ENCODE measurements at places on chromosomes 3 and 15.

DNA sequence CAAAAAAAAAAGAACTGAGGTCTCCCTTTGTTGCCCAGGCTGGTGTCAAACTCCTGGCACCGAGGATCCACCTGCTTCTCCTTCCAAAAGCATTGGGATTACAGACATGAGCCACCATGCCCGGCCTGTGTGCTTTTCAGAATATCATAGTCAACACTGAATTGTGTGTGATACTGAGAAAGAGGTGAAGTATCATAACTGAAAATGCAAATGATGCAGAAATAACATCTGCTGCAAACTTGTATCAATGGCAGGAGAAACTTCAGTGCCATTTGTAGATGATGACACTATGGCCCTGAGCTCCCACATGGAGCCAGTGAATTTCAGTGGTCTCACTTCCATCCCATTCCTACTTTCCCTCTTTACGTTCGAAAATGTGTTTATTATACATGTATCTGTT is 21.9 kb downstream of the IL12A start:
- DNase-seq: no peak

GRCh38 chr15:94610069-94610468 is 378.7 kb downstream of the MCTP2 start:
- no peak for DNase-seq

- DNase-seq: no peak
Observed at GRCh38 chr15:85543741-85544155, 163.3 kb downstream of the AKAP13 start.

GRCh38 chr3:120394347-120394746 is 45.2 kb upstream of the LRRC58 start:
- DNase-seq: no peak

DNA sequence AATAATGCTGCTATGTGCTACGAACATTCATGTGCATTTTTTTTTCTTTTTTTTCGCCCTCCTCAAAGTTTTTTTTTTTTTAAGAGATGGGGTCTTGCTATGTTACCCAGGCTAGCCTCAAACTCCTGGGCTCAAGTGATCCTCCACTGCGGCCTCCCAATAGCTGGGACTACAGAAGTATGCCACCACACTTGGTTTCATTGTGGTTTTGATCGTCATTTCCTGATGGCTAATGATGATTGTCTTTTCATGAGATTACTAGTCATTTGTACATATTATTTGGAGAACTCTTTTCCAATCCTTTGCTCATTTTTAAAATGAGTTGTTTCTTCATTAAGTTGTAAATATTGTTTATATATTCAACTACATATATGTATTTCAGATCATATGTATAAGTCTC is 48.8 kb downstream of the FBXO22 start:
- no peak for DNase-seq

DNA sequence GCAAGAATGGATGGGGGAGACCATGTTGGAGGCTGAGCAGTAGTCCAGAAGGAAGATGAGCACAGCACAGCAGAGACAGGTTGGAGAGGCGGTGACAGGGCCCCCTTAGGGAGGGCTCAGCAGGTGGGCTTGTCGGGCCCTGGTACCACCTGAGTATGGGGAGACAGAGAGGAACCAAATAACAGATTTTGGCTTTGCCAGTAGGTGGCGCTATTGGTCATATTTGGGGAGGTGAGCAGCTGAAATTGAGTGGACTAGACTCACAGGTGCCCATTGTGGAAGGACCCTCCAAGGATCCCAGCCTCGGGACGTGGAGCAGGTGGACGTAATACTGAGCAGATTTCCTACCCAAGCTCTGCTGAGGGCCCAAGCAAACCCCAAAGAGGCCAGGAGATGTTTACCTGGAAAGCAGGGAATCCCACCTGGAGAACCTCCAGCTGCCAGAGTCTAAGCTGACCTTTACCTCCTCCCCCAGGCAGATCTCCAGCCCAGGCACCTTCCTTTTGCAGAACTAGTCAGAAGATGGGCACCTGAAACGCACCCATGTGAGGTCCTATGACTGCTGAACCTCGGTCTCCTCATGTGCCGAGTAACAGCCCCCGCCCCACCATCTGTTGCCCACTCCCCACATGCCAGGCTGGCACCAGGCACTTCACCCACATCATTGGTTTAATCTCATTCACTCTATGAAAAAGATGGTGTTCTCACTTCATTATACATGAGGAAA is 24.6 kb upstream of the CORO2B start:
- peak; percentile 72 for DNase-seq

DNA sequence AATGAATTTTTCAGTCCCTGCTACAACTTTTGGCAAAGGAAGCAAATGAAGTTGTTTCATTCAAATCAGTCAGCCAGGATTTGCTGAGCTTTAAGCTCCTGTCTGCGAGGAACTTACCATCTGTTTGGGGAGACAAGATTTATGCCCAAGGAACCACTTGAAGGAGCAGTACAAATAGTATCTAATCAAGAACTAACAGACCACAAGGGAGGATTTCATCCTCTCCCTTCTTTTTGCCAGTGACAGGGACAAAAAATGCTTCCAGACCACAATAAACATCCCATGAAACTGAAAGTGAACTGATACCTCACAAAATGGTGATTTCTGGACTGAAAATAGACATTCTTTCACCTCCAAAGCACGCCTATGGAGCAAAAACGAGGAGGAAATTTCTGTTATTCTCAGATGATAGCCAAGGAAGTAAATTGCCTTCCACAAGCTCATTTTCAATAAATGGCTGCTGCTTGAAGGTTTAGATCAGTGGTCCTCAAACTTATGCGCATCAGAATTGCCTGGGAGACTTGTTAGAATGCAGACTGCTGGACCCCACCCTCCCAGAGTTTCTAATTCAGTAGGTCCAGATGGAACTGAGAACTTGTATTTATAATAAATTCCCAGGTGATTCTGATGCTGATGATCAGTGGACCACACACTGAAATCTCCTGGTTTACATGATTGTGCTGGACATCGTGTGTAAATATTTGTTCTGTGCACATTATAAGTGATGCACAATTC is 202.4 kb upstream of the GADL1 start:
- DNase-seq: no peak

GRCh38 chr3:184058029-184058428 is 5.2 kb downstream of the HTR3C start:
- no peak for DNase-seq

GRCh38 chr15:55897560-55898336 is 95.7 kb downstream of the NEDD4 start:
- peak; percentile 63 for DNase-seq

DNA sequence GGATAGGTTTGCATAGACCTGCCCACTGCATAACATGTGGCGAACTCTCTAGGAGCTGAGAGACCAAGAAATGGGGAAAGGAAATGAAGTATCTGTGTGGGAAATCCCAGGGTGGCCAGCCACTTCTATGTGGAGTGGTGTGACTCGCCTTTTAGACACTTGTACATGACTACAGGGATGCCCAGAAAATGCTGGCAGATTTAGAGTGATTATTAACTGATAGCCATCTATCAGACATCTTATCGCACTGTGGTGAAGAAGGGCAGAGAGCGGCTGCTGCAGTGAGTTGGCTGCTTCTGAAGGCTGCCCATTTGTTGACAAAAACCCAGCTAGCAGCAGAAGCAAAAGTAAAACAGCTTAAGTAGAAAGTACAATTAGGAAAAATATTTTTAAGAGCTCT is 18.1 kb upstream of the STAC start:
- DNase-seq: no peak

DNA sequence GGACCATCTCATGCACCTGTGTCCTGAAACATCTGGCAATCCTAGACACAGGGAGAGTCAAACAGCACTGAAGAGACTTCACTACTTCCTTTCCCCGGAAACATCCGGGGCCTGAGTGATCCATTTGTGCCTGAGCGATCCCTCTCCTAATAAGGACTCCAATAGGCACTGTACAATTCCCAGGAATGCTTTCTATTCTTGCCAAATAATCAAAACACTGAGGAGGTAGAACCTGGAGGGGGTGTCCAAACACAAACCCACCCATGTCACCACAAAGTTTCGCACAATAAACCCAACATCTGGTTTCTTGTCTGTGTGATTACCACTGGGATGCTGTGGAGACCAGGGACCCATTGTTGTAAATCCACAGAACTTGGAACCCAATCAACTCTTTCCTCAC is 205.0 kb downstream of the OPA1 start:
- no peak for DNase-seq

GRCh38 chr15:78619022-78619950 is 1.5 kb downstream of the CHRNA3 start:
- no peak for DNase-seq

DNA sequence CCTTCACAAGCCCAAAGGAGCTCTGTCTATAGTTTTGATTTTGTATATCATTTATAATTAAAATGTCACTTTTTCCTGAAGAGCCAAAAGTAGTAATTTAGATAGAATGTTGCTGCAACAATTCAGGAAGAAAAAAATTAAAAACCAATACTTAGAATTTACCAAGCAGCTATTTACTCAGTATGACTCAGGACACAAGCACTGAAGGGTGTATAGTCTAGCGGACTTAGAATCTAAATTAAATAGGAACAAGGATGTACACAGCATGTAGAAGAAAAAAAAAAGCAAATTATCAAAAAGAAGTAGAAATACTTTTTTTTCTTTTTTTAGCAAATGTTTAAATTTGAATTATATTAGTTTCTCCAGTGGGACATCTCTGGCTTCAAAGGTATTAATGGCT is 31.6 kb downstream of the PGBD4 start:
- DNase-seq: no peak

- DNase-seq: no peak
Observed at GRCh38 chr3:59878038-59878427, 828.2 kb upstream of the CFAP20DC start.

GRCh38 chr3:107657971-107658370 is 135.2 kb downstream of the BBX start:
- no peak for DNase-seq

GRCh38 chr3:59268170-59268569 is 218.3 kb upstream of the CFAP20DC start:
- DNase-seq: no peak

GRCh38 chr3:86950717-86951116 is 40.2 kb downstream of the VGLL3 start:
- DNase-seq: no peak

Measured in HEK293T (cell line).